ENCODE measurements at places on chromosomes 4 and X. TPM values are rescaled to one million over a fixed set of nuclear protein-coding genes. Genes with fewer than 3 reads are reported as not detected.

The BRS3 gene
- total RNA-seq = not detected

DNA sequence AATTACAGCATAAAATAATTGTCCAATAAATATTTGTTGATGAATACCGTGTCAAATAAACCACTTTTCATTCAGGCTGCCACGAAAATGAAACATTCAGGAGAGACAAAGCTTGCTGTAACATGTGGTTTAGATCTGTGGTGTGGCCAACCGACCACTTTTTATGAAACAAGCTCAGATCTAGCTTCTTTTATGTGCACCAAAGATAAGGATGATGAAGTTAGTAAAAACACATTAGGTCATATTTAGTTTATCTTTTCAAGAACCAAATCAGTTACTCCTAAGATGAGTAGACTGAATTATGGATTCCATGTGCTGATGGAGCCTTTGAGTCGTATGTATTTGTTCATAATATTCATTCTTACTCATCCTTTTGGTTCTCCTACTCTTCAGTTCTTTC is 35.8 kb downstream of the STOX2 start:
- DNase-seq = no peak

GRCh38 chrX:9087271-9088040 is 53.5 kb upstream of the FAM9B start:
- DNase-seq = no peak

DNA sequence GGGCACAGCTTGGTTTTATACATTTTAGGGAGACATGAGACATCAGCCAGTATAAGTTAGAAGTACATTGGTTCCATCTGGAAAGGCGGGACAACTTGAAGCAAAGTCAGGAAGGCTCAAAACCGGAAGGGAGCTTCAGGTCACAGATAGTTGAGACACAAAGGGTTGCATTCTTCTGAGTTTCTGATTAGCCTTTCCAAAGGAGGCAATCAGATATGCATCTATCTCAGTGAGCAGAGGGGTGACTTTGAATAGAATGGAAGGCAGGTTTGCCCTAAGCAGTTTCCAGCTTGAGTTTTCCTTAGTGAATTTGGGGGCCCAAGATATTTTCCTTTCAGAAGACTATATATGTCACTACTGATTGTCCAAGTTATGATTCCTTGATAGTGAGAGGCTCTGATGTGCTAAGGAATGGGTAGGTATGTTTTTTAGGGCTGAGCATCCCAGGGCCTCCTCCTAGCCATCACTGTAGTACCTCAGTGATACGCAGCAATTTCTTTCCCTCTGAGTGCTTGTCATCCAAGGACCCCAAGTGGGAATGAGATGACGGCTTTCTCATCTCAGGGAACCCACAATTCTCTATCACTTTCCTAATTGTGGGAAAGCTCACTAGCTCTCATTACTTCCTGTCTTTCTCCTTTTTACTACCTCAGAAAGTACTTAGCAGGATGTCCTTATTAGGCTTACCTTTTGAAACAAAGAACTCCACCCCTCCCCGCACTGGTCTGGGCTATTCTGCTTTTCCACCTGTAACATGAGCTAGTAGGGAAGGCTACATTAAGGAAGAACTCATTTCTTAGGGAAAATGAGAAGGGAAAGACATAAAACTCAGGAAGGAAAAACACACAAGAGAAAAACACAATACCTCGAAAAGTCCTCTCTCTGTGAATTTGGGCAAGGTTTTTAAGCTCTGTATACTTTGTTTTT is 632.7 kb downstream of the RAPGEF2 start:
- DNase-seq = no peak

GRCh38 chr4:112325530-112325929 is 28.4 kb downstream of the ALPK1 start:
- no peak for DNase-seq

DNA sequence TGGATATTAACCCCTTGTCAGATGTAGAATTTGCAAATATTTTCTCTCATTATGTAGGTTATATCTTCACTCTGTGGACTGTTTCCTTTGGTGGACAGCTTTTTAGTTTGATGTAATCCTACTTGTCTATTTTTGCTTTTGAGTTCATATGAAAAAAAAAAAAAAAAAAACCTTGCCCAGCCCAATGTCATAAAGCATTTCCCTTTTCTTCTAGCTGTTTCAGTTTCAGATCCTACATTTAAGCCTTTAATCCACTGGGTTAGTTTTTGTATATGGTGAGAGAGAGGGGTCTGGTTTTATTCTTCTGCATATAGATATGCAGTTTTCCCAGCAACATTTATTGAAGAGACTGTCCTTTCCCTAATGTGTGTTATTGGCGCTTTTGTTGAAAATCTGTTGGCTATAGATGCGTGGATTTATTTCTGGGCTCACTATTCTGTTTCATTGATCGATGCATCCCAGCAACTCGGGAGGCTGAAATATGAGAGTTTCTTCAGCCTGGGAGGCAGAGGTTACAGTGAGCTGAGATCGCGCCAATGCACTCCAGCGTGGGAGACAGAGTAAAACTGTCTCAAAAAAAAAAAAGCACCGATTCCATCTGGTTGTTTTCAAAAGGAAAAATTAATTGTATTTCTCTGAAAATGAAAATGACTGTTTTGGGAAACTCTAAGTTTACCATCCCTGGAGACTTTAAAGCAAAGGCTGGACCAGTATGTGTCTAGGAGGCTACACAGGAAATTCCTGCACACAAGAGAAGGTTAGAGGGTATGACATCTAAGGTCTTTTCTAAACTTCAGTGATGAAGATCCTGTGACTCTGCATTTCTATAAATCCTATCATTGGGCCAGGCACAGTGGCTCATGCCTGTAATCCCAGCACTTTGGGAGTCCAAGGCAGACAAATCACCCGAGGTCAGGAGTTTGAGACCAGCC is 35.6 kb downstream of the STEEP1 start:
- DNase-seq = no peak

GRCh38 chrX:37781814-37782213 is 2.0 kb downstream of the CYBB start:
- no peak for DNase-seq

DNA sequence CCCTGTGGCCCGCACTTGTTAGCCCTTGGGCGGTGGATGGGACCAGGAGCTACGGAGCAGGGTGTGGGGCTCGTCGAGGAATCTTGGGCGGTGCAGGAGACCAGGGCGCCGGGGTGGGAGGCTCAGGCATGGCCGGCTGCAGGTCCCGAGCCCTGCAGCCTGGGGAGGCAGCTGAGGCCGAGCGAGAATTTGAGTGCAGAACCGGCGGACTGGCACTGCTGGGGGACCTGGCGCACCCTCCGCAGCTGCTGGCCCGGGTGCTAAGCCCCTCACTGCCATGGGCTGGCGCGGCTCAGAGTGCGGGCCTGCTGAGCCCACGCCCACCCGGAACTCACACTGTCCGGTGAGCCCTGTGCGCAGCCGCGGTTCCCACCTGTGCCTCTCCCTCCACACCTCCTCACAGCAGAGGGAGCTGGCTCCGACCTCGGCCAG is 73.6 kb upstream of the TLL1 start:
- DNase-seq = no peak
